Activated CD4-positive, CD25-positive, alpha-beta regulatory T cell treated with anti-CD3 and anti-CD28 coated beads, Interleukin-2, amount 50 U/mL, for 72 hours (primary cell): ENCODE measurements at places on chromosomes 5 and 9.

- no peak for DNase-seq
Observed at GRCh38 chr5:173448856-173449255, 120.6 kb upstream of the STC2 start.

DNA sequence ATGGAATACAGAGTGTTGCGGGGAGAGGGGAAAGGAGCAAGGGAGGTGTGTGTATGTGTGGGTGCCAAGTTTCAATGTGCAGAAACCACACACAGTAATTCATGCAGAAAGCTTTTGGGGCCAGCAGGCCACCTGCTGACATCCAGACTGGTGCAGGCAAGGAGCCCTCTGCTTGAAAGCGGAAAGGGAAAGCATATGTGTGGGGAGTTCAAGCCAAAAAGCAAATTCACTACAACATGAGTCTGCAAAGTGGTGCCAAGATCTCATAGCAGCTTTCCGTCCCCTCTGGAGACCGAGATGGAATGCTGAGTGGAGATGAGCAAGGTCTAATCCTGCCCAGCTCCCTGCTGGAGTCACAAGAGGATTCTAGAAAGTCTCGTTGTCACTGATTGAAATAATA is 159.7 kb upstream of the VLDLR start:
- no peak for DNase-seq

DNA sequence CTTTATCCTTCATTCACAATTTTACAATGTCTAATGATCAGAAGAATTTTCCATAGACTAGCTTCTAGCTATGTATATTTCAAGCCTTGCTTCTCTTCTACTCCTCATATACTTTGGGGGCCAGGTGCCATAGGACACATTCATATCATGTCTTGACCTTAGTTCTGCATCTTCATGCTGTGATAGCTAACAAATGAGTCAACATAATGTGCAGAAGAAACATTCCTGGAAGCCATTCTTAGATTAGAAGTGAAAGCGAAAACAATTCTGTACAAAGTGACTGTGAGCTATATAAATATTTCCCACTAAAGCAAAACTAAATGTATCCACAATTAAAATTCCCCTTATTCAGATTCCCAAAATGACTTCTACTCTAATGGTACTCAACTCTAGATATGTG is 320.2 kb upstream of the NREP start:
- DNase-seq = no peak

DNA sequence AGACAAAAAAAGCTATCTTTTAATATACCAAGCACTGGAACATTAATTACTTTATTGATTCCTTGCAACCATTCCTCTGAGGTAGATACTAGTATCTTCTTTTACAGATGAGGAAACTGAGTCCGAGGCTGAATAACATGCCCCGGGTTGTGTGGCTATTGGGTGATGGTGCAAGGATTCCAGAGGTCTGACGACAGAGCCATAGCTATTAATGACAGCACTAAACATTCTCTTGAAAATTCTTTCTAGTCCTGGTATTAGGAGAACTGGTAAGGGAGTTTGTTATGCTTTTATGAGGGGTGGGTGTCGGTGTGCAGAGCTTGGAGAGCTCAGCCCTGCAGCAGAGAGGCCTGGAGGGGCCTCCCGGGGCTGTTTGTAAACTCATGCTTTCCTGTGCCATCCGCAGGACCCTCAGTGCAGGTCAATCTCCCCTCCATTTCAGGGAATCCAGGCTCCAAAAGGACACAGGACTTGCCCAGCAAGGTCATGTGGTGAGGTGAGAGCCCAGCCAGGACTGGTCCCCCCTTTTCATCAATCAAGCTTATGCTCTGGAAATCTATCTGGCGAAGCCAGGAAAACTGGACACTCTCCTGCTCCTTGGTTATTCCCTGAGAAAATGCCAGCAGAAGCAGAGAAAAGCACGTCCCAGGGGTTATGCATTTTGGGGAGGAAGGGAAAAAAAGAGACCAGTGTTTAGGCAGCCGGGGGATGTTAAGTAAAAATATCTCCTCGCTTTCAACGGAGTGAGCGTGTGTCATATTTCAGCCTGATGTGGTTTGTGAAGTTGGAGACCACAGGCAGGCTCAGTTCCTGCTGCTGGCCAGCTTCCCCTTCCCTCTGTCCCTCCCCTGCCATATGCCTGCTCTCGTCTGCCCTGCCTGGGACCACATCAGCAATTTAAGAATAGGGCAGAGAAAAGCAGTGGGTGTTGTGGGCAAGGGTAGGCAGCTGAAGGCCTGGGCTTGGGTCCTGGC is 3.7 kb downstream of the GSN start:
- DNase-seq = no peak

- DNase-seq = no peak
Observed at GRCh38 chr5:172010278-172010677, 3.8 kb upstream of the FBXW11 start.

DNA sequence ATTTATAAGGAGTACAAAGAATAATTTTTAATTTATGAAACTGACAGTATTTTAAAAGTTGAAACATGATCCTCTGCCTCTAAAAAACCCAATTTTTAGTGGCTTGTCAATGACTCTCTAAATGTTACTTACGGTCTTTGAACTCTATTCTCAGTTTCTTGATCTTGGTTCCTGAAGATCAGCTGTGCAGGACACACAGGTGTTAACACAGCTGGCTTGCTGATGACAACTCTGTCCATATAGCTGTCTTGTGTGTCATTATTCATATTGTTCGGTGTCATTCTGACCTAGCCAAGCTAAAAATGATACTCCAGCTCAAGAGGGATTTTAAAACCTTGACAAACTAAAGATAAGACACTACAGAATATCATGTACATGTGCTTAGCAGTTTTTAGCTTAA is 314.5 kb downstream of the CCDC171 start:
- DNase-seq = no peak

DNA sequence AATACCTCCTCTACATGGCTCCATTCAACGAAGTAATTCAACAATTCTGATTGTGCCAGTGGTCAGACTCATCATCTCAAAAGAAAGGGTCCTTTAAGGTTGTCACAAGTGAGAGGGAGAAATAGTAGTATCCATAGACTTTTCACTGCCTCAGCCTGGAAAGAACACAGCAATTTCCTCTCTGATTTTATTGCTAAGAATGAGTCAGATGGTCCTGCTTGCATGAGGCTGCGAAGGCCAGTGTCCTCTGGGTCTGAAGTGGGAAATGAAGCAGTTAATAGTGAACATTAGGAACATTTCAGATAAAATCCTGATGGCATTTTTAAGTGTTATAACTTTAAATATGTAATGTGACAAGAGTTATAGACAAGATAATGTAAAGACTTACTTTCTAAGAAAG is 979.0 kb downstream of the EFNA5 start:
- no peak for DNase-seq

- DNase-seq = no peak
Observed at GRCh38 chr5:143992496-143992895, 178.0 kb downstream of the YIPF5 start.

DNA sequence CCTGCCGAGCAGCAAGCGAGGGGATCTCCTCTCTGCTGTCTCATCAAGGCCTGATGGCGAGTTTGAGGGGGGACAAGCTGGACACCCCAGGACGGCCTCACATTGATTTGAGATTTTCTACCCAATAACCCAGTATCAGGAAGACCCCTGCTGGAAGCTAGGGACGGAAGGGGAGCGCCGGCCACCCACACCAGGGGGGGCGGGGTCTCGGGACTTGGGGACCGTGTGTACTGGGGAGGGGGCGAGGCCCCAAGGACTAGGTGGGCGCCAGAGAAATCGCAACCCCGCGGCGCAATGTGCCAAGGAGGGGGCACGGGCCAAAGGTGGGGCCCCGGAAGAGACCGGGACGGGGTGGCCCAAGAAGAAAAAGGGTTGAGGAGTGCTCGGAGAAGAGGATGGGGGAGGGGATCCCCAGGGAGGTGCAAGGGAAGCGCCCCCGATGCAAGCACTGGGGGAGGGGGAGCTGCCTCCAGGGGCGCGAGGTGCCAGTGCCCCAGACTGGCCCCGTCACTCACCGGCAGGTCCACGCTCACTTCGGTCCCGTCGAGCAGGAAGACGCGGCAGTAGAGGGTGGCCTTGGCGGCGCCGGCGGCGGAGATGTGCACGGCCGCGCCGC is 1.1 kb downstream of the EPB41L4B start:
- DNase-seq = no peak

GRCh38 chr5:7676455-7676854 is 174.5 kb downstream of the CFAP90 start:
- DNase-seq = no peak
